ENCODE measurements at places on chromosomes 6 and 20.

DNA sequence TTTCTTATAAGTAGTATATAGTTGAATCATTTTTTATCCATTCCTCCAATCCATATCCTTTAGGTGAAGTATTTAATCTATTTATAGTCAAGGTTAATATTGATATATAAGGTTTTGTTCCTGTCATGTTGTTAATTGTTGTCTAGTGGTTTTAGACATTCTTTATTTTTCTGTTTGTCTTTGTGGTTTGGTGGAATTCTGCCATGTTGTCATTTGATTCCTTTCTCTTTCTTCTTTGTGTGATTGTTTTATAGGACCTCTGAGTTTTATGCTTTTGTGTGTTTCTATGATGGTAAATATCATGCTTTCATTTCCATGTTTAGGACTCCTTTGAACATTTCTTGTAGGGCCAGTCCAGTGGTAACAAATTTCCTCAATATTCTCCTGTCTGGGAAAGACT lies 450.3 kb upstream of the BTBD3 start:
- DNase-seq, result no peak

DNA sequence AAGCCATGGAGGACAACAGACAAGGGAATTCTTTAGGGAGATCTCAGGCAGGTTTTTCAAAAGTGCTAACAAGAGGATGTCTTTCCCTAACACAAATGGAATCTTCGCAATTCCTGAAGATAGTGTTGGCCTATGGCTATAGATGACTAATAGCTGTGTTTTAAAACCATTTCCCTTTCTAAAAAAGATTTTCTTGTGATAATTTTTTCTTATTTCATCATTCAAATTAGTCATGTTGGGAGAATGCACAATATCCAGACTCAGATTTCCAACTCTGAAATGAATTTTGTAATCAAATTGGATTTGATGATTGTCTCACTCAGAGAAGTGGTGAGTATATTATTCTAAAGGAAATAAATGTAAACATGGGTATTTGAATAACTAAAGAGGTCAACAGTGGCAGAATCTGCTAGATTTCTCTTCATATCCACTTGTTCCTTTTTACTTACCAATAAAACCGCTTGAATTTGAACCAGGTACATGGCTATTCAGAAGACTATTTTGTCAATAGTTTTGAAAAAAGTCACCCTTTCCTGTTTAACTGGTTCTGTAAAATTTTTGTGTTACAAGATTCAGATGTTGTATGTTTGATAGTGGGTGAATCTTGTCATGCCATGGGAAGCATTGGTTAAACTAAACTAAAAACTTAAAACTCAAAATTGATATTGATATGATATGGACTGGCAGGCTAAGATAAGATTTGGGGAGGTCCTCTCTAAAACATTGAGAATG lies 1223.7 kb upstream of the EYS start:
- DNase-seq, result no peak

- DNase-seq, result no peak
These were observed 129.3 kb upstream of the PDE7B start for GRCh38 chr6:135722190-135722589.

DNA sequence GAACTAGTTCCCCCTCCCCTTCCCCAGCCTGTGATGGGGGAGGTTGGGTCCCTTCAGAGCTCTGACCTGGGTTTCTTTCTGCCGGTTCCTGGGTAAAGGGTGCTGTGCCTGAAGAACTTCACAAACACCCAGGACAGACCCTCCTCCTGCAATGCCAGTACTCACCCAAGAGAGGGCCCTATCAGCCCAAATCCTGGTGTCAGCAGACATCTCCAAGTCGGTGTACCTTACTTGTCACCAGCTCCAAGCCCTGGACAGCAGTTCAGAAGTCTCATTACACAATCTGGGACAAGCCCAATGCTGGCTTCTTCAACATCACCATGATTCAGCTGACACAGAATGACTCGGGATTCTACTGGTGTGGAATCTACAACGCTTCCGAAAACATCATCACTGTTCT lies 467 bp downstream of the TREML4 start:
- no peak for DNase-seq

- no peak for DNase-seq
These were observed 3.2 kb upstream of the ANKRD60 start for GRCh38 chr20:58231683-58232082.

GRCh38 chr6:129699659-129700058 lies 10.3 kb downstream of the ARHGAP18 start:
- no peak for DNase-seq

GRCh38 chr6:52887910-52888524 lies 21.5 kb downstream of the GSTA3 start:
- no peak for DNase-seq

GRCh38 chr6:45377043-45377553 lies 636 bp downstream of the SUPT3H start:
- DNase-seq, result no peak

- DNase-seq, result no peak
These were observed 234.1 kb upstream of the BMP2 start for GRCh38 chr20:6533351-6533750.

DNA sequence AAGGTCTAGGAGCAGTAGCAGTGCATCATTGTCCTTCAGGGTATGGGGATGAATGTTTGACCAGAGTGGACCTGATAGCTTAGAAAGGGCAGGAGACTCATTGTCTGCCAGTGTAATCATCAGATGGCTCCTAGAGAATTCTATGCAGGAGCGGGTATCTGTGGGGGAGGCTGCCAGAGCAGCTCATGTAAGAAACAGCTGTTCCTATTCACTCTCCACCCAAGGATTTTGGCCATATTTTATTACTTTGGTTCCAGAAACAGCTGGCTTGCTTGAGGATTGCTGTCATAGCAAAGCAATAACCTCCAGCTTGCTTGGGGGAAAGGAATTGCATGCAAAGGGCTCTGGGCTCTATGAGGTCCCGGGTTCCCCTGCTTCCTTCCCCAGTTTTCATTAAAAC lies 44.1 kb downstream of the RALY start:
- no peak for DNase-seq

GRCh38 chr20:51091406-51092195 lies 68.7 kb upstream of the KCNG1 start:
- no peak for DNase-seq
